ENCODE measurements at places on chromosomes 7 and 10. TPM values are rescaled to one million over a fixed set of nuclear protein-coding genes. Genes with fewer than 3 reads are reported as not detected.

EBLN1 gene
- total RNA-seq, result not detected

MYOZ1 gene
- total RNA-seq, result not detected

GRM3 gene
- not detected for total RNA-seq

PTF1A gene
- total RNA-seq, result not detected

CYP26C1 gene
- total RNA-seq, result 0.30 TPM

TYW1B gene
- 5.6 TPM for total RNA-seq

HOXA9 gene
- total RNA-seq, result not detected

THSD7A gene
- total RNA-seq, result not detected

GIMAP1 gene
- 0.07 TPM for total RNA-seq

GRID1 gene
- total RNA-seq, result 0.18 TPM

SCART1 gene
- 6.9 TPM for total RNA-seq

ZNF804B gene
- not detected for total RNA-seq

NPY4R gene
- not detected for total RNA-seq

MAGI2 gene
- 0.93 TPM for total RNA-seq

TWNK gene
- total RNA-seq, result 14.5 TPM

ANKRD30A gene
- not detected for total RNA-seq

All from Karpas-422 (cell line).